Ammon's horn (tissue), 1 donor: ENCODE measurements at places on chromosomes 7 and 10.

DNA sequence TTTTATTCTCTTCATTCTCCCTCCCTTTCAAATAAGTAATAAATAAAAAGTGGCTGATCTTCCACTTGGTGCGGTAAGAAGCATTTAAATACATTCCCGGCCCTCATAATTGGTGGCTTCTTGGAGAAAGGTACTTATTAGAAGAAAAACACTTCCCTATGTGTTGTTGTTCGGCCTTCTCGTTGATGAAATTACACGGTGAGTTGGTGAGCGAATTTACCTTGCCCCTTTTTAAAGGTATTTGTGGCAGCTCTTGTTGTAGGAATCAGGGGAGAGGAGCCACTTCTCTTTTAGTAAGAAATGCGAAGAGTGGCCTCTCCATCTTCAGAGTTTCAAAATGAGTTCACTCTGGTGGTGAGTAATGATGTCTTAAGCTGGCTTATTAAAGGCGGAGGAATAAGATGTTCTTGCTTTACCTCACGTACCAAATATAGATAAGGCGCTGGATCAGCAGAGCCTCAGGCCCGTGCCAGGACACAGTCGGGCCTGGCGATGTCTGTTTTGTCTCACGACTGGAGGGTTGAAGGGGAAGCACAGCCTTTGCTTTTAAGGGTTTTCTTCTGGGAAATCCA lies 135.9 kb downstream of the CUX1 start:
- DNase-seq = no peak

DNA sequence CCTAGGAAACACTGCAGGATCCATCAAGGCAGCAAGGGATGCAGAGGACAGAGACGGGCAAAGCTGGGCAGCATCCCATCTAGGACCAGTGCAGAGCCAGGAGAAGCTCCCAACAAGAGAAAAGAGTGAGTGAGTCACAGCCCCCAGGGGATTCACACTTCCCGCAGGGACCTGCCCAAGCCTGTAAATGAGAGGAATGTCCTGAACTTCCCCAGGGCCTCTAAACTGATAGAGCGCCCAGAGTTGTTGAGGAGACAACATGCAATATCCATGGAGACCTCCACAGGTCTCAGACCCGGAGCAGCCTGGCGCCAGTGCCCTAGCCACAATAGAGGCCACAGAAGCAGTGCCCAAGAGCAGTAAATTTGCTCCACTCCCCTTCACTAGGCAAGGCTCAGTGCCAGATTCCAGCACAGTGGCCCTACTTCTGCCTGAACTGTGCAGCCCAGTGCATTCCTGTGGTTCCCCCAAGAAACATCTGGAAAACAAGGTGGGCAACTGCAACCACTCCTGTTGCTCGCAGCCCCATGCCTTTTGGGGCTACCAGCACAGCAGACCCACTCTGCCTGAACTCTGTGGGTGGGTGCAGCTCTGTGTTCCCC lies 567.5 kb downstream of the POM121L12 start:
- no peak for DNase-seq

GRCh38 chr7:23226844-23227450 lies 19.6 kb upstream of the GPNMB start:
- DNase-seq = peak; percentile 85

DNA sequence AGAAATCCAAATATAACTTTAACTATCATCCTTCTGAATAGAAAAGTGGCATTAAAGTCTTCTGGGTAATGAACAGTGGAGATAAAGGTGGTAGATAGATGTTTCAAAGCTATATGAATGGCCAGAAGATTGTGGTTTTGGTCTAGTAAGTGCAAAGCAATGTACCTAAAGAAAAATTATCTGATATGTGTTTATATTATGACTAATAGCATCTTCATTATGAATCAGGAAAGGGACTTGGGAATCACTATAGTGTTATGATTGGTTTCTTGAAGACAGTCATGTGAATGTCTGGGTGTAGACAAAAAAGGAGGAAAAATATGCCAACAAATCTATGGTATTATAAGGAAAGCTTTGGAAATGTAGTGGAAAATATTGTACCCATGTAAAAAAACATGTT lies 3.0 kb downstream of the ZNF518A start:
- no peak for DNase-seq

DNA sequence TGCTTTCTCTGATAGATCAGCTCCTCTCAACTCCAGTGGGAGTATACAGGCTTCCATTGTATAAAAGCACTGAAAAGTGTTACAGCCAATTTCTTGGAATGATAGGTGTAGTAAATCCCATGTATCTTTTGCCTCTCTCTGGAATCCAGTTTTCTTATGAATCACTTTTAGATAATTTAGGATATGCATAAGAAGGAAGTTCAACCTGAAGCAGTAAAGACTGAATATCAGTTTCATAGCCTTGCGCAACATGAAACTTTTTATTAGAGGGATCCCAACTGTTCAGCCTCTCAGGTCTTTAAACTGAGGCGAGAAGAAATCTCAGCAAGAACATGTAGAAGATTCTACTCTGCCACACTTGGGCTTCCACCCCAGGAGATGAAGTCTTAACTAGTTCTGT lies 280.0 kb downstream of the MALRD1 start:
- DNase-seq = no peak

DNA sequence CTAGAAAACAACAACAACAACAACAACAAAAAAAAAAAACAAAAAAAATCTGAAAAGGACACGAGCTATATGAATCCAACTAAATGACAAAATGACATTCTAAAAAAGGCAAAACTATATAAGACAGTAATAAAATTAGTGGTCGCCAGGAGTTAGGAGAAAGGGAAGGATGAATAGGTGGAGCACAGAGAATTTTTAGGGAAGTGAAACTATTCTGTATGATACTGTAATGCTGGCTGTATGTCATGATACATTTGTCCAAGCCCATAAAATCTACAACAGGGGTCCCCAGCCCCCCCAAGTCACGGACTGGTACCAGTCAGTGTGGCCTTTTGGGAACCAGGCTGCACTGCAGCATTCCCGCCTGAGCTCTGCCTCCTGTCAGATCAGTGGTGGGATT lies 2.8 kb upstream of the PUS7 start:
- DNase-seq = no peak

DNA sequence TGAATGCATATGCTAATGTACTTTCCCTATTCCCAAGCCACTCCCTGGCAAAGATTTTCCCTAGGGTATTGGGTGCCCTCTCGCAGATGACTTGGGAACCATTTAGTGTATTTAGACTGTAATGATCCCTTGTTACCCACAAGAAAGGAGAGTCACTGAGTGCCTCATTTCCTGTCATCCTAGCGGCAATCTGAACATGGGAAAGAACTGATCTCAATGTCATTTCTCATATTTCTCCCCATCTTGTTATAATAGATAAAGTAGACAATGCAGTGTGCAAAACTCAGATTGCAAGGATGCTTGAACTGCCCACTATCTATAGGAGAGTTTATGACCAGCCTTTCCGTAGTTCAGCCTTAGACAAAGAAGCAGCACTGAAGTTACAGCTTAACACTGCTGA lies 123.3 kb downstream of the MICU1 start:
- no peak for DNase-seq

- DNase-seq = no peak
Observed at GRCh38 chr7:77662869-77663268, 33.4 kb upstream of the RSBN1L start.

GRCh38 chr10:124522933-124523871 lies 61.6 kb downstream of the LHPP start:
- DNase-seq = peak; percentile 63

DNA sequence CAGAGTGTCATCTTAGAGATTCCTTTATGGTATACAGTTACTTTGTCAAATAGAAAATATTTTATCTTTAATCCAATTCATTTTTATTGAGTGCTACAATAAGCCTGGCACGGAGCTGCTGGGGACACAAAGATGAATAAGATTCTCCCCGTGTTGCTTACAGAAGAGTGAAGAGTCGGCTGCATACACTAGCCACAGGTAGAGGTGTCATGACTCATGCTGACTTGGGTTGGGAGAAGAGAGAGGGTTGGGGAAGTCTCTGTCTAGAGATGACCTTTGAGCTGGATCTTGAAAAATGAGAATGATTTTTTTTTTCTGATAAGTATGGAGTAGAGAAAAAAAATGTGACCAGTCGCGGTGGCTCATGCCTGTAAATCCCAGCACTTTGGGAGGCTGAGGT lies 289.9 kb upstream of the CELF2 start:
- no peak for DNase-seq

- no peak for DNase-seq
Observed at GRCh38 chr7:128071376-128071775, 40.1 kb upstream of the LRRC4 start.

- peak; percentile 47 for DNase-seq
Observed at GRCh38 chr7:127933146-127933545, 98.1 kb downstream of the LRRC4 start.

- DNase-seq = no peak
Observed at GRCh38 chr10:70602665-70603448, at the start of gene PRF1. TSS of gene PRF1 (minus strand) at chr10:70602741. CDS start at chr10:70600902, 1,839 bp downstream.

- DNase-seq = no peak
Observed at GRCh38 chr10:90407131-90407530, 450.7 kb downstream of the HTR7 start.

- DNase-seq = no peak
Observed at GRCh38 chr7:140867467-140868462, 57.0 kb downstream of the BRAF start.

DNA sequence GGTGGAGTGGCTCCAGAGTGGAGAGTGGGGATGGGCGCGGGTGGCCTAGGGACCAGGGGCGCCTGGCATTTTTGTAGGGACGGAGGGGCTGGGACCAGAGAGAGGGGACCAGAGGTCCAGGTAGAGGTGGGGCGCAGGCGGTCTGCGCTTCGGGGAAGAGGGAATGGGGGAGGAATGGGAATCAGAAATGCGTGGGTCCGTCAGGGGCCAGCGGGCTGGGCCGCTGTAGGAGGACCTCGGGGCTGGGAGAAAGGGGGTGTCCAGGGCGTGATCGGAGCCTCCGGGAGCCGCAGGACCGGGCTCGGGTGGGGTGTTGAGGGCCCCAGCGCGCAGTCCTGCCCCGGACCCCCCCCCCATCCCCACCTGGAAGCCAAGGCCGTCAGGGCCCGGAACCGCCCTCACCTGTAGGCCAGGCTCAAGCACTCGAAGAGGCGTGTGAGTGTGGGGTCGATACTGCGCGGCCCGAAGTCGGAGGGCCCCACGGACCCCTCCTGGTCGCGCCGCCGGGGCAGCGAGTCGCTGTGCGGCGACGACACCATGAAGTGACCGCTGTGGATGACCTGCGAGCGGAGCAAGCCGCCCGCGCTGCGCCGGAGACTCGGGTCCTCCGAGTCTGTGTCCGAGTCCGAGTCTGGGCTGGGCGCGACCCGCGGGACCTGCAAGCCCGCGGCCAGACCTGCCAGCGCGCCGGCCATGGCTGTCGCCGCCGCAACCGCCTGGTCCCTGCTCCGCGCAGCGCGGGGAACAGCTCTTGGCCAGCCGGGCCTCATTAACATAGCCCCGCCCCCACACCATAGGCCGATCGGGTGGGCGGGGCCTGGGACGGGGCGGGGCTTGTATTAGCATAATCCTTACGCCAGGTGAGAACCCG lies at the start of gene MLXIPL:
Gene MLXIPL, minus strand, starts transcription at position 725 of the 871 bp plus-strand sequence. Its CDS starts 30 bp downstream, at position 695.
- peak; percentile 66 for DNase-seq

DNA sequence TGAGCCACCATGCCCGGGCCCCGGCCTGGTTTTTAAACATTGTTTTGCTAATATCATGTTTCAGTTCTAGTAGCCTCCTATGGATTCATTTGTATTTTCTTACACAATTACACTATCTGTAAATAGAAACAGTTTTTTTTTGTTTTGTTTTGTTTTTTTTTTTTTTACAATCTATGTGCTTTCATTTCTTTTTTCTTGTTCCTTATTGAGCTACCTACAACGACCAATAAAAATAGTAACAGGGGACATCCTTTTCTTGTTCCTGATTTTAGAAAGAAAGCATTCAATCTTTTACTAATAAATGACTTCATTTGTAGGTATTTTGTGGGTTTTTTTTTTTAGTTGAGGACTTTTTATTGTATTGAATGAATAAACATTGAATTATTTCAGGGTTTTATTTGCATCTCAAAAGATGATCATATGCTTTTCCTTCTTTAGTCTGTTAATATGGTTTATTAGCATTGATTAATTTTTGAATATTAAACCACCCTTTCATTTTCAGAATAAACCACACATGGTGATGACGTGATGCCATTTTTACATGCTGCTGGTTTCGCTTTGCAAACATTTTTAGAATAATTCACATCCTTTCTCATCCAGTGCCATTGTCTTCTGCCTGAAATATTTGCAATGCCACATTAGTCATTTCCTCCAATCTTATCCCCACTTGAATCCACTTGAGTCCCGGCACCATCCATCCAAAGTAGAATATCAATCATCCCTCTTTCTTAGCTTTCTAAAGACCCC lies 18.1 kb upstream of the AKR1E2 start:
- DNase-seq = no peak

DNA sequence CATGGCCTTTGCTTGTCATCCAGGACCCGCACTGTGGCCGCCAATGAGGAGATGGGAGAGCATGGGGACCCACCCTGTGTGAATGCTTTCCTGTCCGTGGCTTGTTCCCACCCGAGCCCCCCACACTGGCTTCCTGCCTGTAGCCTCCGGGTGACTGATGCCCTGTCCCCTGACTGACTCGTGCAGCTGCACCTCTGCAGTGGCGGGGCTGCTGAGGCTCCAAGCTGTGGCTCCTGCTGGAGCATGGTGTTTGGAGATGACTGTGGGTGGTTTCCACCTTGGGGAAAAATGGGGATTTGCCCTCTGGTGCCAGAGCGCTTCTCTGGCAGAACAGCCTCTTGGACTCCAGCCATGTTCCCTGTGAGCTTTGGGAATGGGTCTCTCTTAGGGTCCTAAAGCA lies 2.1 kb downstream of the CAMK1D start:
- no peak for DNase-seq

- DNase-seq = no peak
Observed at GRCh38 chr7:22356010-22356691, 803 bp downstream of the RAPGEF5 start.

DNA sequence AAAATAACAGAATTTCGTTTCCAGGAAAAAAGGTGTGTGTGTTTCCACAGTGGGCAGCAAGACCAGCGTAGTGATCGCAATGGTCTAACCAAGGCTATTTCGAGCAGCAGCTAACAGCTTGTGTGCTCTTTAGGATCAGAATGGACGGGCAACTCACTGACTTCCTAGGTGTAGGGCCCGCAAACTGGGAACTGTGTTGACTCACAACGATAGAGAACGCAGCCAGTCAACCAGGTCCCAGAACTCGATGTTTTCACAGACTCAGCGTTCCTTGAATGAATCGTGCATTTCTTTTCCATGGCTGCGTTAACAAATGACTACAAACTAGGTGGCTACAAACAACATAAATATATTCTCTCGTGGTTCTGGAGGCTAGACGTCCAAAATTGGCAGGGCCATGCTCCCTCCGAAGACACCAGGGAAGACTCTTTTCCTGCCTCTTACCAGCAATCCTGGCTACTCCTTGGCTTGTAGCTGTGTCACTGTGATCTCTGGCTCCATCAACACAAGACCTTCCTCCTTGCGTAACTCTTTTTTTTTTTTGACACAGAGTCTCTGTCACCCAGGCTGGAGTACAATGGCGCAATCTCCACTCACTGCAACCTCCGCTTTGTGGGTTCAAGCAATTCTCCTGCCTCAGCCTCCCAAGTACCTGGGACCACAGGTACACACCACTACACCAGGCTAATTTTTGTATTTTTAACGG lies 39.1 kb downstream of the PODXL start:
- DNase-seq = no peak

DNA sequence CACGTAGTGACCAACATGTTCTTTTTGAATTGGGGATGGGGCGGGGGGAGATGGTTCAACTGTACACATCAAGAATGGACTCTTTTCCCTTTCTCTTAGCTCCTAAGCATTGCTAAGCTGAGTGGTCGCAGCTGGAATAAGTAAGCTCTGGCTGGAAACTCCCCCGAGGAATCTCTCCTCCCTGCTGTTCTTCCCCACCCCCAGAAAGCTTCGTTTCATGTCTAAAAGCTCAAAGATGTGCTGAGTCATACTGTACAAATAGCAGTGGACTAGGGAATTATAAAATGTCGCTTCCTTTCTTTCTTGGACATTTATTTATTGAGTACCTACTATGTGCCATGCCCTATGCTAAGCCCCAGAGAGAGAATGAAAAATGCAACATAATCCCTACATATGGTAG lies 191.1 kb upstream of the ADO start:
- DNase-seq = no peak
